ENCODE measurements at places on chromosomes 4 and X.

GRCh38 chr4:98434816-98435215 lies 173.6 kb downstream of the RAP1GDS1 start:
- no peak for DNase-seq

DNA sequence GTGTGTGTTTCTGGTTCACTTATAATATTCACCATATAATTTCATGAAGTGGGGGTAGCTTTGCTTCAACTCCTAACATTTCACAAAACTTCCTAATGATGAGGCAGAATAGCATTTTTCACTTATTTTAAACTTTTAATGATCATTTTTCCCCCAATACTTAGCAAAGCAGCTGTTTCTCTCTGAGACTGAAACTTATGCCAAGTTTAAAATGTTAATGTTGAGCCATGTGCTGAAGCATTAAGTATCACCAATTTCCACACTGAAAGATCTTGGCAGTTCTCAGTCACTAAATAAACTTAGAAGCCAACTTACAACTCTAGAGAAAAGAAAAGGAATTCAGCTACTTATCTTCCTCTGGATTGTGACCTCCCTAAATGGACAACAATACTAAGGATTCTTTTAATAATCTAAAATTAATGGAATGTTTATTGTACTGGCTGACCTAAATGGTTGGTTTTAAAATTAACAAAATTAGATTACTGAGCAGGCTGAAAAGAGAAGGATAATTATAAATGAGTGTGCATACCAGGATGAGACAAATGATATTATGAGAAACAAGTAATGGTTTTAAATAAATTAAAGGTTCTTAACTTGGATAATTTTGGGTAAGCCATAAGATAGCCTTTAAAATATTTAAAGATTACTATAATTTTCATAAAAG lies 1429.4 kb upstream of the ADGRL3 start:
- DNase-seq: no peak

GRCh38 chr4:132557660-132558059 lies 591.4 kb upstream of the PCDH10 start:
- no peak for DNase-seq

- DNase-seq: no peak
These were observed 626.7 kb upstream of the BOD1L1 start for GRCh38 chr4:14254252-14254651.

GRCh38 chrX:110743679-110744340 lies 51.8 kb downstream of the CHRDL1 start:
- no peak for DNase-seq

GRCh38 chr4:106587558-106587957 lies 219.0 kb upstream of the GIMD1 start:
- DNase-seq: peak; percentile 81

- no peak for DNase-seq
These were observed 233.5 kb upstream of the GYPA start for GRCh38 chr4:144374065-144374464.

DNA sequence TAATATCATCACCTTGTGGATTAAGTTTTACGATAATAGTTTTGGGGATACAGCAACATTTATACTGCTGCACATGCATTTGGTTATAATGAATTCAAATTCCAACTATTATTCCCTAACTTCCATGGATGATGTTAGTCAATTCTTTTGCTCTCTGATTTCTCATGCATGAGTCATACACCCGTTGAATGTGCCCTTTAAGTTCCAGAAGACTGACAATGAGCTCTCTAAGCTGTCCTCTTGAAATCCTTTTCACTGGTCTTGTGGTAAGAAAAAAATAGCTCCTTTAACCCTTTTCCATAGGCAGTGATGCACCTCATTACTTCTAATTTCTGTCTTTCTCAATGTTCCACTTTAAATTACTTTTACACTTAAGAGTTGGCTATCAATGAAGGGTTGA lies 1095.2 kb upstream of the POU3F4 start:
- DNase-seq: peak; percentile 42

DNA sequence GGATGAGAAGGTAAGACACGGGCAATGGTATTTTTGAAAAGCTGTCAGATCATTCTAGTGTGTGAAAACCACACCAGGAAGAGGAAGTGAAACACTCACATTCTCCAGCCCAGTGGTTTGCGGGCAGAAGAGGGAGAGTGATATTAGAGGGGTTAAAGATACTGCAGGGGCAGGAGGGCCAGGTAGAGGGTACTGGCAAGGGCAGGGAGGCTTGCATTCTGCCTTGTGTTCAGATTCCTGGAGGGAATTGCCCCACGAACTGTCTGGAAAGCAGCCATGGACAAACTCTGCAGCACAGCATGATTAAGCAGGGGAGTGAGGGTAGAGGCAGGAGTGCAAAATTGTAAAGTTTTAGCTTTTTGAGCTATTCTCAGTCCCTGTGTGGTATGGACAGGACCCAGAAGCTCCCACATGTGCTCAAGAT lies 30.9 kb downstream of the NIPAL1 start:
- DNase-seq: no peak

DNA sequence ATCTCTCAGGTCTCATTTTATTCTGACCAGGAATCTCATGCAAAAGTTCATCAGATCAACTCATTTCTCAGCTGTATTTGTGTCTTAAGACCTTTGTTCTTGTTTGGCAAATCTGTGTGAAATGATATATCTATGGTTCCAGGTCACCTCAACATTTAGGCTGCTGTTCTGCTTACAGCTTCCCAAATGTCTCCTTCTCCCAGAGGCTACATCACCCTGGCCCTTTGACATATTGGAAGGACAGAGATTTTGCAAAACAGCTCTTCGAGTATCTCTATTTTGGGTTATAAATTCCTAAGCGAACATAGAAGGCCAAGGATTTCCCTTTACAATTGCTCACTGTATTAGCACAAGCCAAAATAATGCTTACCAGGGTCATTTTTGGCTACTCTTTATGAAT lies 57.5 kb upstream of the GIMD1 start:
- no peak for DNase-seq

GRCh38 chr4:61571761-61572559 lies 371.8 kb downstream of the ADGRL3 start:
- peak; percentile 52 for DNase-seq

GRCh38 chr4:119478446-119479179 lies 150.0 kb downstream of the PDE5A start:
- no peak for DNase-seq

GRCh38 chr4:173019664-173020063 lies 148.9 kb upstream of the GALNT7 start:
- no peak for DNase-seq

DNA sequence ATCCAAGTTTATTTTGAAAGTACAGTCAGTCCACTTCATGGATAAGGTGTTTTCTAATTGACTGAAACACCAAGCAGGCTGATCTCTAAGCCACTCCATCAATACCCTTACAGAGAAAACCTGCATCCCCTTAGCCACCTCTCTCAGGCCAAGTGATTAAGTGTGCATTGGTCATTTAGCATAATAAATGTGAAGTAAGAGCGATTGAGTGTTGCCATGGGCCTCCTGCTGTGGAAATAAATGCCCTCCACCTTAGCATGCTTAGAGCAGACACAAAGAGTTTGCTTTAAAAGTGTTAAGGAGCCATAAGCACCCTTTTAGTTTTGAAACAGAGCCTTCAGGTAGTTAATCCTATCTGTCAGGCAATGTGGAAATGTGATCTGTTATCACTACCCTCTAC lies 386.5 kb downstream of the GPAT3 start:
- no peak for DNase-seq

Measured in LHCN-M2 (cell line).